Activated naive CD8-positive, alpha-beta T cell treated with anti-CD3 and anti-CD28 coated beads, Interleukin-2, amount 10 ng/mL, durations not matched to agents 7 days and 5 days (primary cell): ENCODE measurements at places on chromosomes 12 and 14. TPM values are rescaled to one million over a fixed set of nuclear protein-coding genes. Genes with fewer than 3 reads are reported as not detected.

DNA sequence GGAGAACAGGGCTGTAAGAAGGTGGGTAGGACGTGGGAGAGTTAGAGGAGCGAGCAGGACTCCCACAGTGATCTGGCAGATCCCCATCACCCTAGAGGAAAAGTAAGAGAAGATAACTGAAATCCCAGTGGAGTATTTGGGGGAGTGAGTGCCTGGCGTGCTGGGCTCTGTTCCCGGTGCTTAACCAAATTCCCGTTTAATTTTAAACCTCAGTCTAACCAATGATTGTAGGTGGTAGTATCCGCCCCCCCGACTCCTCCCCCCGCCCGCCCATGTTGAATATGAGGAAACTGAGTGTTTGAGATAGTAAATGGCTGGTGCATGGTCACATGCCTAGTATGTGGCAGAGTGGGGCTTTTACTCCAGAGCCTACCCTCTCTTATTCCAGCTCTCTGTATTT, 1.2 kb downstream of the TARBP2 start:
- no peaks in the 10 kb centered on the region for H3K27me3 ChIP-seq
- H3K27ac ChIP-seq: peak overlapping the region; percentile 90
- H3K4me1 ChIP-seq: peaks cover 17% of the 10 kb centered on the region

DNA sequence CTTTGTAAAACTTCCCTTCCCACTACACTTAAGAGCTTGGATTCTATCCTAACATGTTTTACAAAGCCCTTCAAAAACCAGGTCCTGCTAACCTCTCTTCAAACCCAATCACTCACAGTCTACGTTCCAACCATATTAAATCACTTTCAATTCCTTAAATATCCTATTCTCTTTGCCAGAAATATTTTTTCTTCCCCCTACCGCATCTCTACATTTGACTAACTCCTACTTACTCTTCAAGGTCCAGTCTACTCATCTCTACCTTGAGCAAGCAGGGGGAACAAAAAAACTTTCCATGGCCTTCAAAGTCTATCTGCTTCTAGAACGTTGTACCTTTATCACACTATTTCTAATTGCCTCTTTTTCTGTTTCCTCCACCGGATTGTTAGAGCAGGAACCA, 6.1 kb downstream of the ERGIC2 start:
- H3K4me3 ChIP-seq: no peak overlapping the region
- peaks cover 17% of the 10 kb centered on the region for H3K4me1 ChIP-seq

KLHL33 gene
- total RNA-seq: 3.6 TPM

DNA sequence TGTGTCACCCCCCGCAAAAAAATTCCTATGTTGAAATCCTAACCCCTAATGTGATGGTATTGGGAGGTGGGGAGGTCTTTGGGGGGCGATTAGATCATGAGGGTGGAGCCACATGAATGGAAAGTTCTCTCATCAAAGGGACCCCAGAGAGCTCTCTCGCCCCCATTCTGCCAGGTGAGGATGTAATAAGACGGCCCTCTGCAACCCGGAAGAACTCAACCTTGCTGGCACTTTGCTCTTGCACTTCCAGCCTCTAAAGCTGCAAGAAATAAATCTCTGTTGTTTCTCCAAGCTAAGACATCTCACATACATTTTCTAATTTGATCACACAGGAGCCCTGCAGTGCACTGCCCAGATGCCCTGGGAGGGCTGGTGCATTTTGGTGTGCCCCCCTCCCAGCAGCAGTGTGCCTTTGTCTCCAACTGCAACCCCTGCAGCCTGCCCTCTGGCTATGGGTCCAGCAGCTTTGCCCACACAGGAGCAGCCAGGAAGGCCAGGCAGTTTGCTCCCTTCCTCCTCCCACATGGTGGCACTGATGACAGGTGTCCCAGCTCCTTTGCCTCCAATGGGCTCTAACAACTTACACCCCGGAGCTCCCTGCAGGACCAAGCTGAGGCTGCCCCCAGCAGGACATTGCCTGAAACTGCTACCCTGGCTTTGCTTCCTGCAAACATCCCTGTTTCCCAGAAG, 59.3 kb downstream of the C14orf132 start:
- no peak overlapping the region for H3K4me3 ChIP-seq
- no peaks in the 10 kb centered on the region for H3K36me3 ChIP-seq
- no peaks in the 10 kb centered on the region for H3K4me1 ChIP-seq
- no peak for DNase-seq
- H3K27ac ChIP-seq: no peak overlapping the region

DNAI7 gene
- total RNA-seq: not detected

DNA sequence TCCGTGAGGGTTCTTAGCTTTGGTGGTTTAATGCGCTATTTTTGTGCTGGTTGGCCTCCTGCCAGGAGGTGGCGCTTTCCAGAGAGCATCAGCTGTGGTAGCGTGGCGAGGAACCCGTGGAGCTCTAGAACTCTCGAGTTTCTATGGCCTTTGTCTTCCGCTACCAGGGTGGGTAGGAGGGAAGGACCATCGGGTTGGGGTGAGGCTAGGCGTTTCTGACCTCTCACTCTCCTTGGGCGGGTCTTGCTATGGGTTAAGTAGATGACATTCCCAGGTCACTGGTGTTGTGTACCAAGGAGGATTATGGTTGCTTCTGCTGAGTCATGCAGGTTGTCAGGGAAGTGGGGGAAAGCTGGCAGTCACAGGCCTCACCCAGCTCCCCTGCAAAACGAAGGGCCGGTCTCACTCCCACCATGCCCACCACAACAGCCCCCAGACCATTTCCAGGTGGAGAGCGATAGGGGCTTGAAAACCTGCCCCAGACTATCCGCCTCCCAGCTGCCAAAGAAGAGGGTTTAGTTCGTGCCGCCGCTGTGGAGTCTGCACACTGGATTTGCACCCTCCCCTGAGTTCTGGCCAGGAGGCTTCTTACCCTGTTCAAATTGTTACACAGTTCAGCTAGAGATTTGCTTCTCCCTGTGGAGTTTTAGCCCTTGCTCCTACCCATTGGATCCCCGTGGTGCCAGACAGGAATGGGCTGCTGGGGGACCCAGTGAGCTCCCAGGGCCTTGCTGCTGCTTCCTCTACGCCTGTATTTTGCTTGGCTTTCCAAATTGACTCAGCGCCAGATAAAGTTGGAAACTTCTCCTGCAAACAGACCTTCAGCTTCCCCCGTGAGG, 21.9 kb downstream of the RNFT2 start:
- H3K4me3 ChIP-seq: peak overlapping the region; percentile 56
- H3K36me3 ChIP-seq: peaks cover 20% of the 10 kb centered on the region
- H3K4me1 ChIP-seq: peaks cover 19% of the 10 kb centered on the region
- DNase-seq: peak; percentile 49
- H3K27me3 ChIP-seq: no peaks in the 10 kb centered on the region

- no peaks in the 10 kb centered on the region for H3K36me3 ChIP-seq
- no peaks in the 10 kb centered on the region for H3K4me1 ChIP-seq
- H3K4me3 ChIP-seq: no peak overlapping the region
- no peak for DNase-seq
These were observed 38.6 kb downstream of the PTPRB start for GRCh38 chr12:70598467-70599193.

IAPP gene
- total RNA-seq: not detected

GRCh38 chr12:1531654-1532374, 62.6 kb downstream of the FBXL14 start:
- no peak overlapping the region for H3K27ac ChIP-seq
- peak overlapping the region; percentile 45 for H3K4me3 ChIP-seq
- peaks cover 74% of the 10 kb centered on the region for H3K27me3 ChIP-seq

DNA sequence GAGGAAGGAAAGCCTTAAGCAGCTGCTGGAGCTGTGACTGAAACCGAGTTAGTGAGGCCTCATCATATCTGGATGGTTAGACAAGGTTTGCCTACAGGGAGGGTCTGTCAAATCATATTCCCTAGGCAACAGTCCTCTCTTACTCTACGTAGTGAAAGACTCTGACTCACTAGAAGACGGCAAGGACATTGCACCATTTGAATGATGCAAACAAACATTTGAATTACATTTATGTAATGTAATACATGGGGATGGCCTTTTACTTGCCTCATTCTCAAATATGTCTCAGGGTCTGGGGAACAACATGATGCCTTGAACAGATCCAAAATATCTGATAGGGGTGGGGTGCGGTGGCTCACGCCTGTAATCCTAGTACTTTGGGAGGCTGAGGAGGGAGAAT, 29.8 kb upstream of the STRAP start:
- peaks cover 4% of the 10 kb centered on the region for H3K27me3 ChIP-seq
- DNase-seq: no peak
- H3K4me3 ChIP-seq: no peak overlapping the region
- no peak overlapping the region for H3K27ac ChIP-seq
- no peaks in the 10 kb centered on the region for H3K4me1 ChIP-seq

GRCh38 chr14:86221000-86221399, 691.1 kb downstream of the FLRT2 start:
- H3K36me3 ChIP-seq: no peaks in the 10 kb centered on the region
- H3K27ac ChIP-seq: no peak overlapping the region
- no peak overlapping the region for H3K4me3 ChIP-seq
- no peaks in the 10 kb centered on the region for H3K4me1 ChIP-seq
- no peak for DNase-seq
